ENCODE measurements at places on chromosomes 6 and 20.

GRCh38 chr20:50337521-50338466, 147.2 kb downstream of the CEBPB start:
- DNase-seq: no peak

GRCh38 chr20:36854348-36855240, 21.3 kb upstream of the TLDC2 start:
- no peak for DNase-seq

- no peak for DNase-seq
These were observed 18.1 kb downstream of the ACSS1 start for GRCh38 chr20:25039697-25040437.

- DNase-seq: no peak
These were observed 210.1 kb upstream of the HDDC2 start for GRCh38 chr6:125511809-125512396.

GRCh38 chr20:9838378-9839295, at the start of gene PAK5:
PAK5 (minus strand) TSS chr20:9839076; CDS start chr20:9644328, 194,748 bp downstream.
- no peak for DNase-seq

DNA sequence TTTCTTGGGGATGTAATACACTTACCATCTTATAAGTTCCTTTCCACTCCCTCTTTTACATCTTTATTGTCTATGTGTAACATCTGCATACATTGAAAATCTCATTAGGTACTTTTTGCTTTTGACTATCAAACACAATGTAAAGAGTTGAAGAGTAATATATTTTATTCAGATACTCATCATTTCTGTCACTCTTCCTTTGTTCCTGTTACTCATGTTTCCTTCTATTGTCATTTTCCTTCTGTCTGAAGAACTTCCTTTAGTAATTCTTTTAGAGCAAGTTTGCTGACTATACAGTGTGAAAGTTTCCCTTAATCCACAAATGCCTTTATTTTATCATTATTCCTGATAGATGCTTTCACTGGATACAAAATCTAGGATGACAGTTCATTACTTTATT, 339.8 kb downstream of the SOX4 start:
- DNase-seq: no peak

- DNase-seq: no peak
These were observed 56.4 kb upstream of the TNFAIP3 start for GRCh38 chr6:137810554-137811120.

All from GM12891 (cell line).